ENCODE measurements at places on chromosomes 7 and 10. TPM values are rescaled to one million over a fixed set of nuclear protein-coding genes. Genes with fewer than 3 reads are reported as not detected.

- DNase-seq, result no peak
Observed at GRCh38 chr7:134371971-134372370, 55.2 kb upstream of the SLC35B4 start.

DNA sequence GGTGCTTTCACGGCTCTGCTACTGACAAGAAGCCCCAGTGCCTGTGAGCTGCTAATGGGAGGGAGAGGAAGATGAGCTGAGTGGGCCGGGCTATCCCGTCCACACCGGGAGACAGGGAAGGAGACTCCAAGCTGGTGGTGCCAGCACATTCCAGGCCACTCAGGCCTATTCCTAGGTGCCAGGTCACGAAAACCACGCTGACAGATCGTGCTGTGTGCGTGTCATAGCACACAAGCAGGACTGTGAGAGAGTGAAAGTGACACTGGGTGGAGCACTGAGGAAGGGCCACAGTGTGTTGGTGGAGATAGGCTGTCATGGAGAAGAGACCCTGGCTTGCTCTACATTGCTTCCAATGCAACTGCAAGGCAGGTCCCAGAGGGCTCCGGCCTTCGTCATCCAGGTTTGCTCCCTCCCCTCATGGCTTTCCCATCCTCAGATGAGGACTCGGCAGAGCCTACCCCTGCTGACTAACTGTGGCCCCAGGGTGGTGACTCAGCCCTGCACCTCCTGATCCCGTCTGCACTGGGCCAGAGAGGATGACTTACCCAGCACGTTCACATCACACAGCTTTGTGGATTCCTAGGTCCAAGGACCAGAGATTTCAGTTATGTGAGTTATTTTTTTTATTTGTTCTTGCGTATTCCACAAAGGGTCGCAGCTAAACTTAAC lies 167.3 kb downstream of the EGFR start:
- DNase-seq, result no peak

The CDHR1 gene
- 0.96 TPM for polyA plus RNA-seq

DNA sequence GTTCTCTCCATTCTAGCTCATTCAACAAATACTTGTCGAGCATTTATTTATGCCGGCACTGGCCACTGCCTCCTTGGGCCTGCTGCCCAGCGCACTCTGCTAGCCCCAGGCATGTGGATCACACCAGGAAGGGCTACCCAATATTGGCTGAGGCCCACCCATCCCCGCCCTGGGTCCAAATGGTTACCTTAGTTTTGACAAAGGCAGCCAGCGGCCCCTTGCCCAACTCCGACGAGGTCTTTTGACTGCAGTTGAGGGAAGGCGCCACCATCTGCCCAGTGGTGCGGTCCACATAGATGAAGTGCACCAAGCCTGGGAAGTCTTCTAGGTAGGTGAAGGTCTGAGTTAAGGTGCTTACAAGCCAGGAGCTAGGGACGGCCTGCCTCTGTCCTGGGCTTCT lies 7.2 kb upstream of the PYROXD2 start:
- DNase-seq, result no peak

DNA sequence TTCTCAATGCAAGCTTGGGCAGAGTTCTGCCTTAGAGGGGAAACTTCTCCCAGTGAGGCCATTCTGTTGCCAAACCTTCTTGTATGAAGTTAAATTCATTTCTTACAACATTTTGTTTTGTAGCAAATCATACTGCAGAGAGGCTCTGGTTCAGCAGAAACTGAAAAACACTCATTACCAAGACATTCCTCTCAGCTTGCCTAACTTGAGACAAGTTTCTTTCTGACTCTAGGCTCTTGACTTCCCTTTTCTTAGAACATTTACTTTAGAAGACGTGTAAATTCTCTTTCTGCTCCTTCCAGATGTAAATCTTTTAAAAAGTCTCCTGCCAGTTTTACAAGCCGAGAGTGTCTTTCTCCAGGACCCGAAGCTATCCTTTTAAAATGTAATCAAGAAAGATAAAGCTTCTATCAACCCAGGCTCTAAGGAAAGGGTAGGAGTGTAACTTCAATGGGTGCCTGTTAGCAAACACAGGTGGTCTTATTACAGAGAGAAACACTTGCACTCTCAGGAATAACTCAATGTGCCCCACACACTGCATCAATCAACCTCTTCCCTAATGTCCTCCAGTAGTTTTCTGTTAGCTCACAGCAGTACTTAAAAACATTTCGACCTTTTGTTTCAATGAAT lies 80.5 kb upstream of the TAS2R16 start:
- no peak for DNase-seq

DNA sequence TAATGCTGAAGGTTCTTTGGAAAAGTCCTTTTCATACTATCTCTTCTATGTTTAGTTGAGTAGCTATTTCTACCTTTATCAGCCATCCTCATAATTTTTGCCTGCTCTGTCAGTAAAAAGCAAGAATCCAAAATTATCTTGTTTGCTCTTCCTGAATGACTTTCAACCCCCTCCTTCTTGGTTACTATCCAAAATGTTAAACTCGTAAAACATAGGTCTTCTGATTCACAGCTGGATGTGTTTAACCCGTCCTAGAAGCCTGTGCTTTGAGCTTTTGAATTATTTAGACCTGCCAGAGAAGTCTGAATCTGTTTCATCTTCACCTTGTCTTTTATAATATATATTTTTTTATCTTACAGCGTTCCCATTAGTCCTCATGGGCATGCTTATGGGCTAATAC lies 136.4 kb upstream of the MDFIC start:
- DNase-seq, result no peak
